Jurkat, Clone E6-1 (cell line): ENCODE measurements at places on chromosomes 3 and 15.

DNA sequence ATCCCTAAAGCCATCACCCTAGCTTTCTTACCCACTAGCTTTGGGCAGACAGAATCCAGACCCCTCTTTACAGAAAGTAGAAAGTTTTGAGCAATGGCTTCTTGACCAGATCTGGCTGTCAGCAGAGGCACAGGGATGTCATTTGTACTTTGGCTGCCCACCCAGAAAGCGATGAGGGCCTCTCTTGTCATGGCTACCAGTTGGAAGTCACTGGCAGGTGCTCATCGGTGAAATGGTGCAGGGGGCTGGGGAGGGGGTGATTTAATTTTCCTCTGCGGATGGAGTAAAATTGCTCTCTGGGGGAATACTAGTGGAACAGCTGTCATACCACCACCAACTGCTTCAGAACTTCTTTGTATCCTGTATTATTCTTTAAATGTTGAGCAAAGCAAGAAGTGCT, 393.7 kb downstream of the LSAMP start:
- DNase-seq = no peak

GRCh38 chr3:126124148-126124868, 40.4 kb upstream of the SLC41A3 start:
- no peak for DNase-seq

GRCh38 chr15:35533130-35534110, 12.5 kb downstream of the DPH6 start:
- DNase-seq = no peak

GRCh38 chr3:143653935-143654334, 194.3 kb downstream of the SLC9A9 start:
- DNase-seq = no peak
